ENCODE measurements at places on chromosomes 7 and 10.

DNA sequence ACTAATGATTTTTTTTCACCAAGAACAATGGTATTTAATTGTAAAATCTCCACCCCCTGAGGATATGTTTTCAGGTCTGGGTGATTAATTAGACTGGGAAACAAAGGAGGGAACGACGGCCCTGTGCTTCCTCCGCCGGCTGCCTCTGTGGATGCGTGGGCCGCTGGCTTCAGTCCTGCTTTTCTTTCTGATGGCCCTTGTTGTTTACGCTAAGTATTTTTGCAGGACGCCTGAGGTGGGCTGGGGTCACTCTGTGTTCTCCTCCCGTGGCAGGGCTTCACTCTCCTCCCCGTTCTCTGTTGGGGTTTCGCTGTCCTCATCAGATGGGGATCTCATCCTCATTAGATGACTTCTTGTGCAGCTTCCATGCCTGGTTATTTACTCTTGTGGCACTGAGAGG lies 5.2 kb upstream of the ACBD5 start:
- DNase-seq = no peak

- no peak for DNase-seq
Observed at GRCh38 chr10:79331709-79332108, 15.6 kb upstream of the PPIF start.

DNA sequence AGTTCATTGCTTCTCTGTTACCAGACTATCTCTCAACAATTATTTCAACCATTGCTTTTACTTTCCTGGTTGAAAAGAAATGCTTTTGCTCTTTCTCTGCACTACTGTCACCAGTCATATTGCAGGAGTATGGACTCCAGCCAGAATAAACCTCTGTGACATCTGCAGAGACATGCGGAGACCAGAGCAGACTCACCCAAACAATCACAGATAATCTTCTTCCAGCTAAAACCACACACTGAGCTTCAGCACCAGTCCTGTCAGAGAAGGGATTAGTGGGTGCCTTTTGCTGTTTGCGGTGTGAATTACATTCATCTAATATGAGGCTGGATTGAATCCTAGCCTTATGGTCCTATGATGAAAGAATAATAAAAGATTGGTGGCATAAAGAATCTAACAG lies 258.6 kb downstream of the CNTNAP2 start:
- DNase-seq = no peak

- DNase-seq = no peak
Observed at GRCh38 chr10:1399431-1400100, 337.8 kb downstream of the ADARB2 start.

- no peak for DNase-seq
Observed at GRCh38 chr10:113041841-113042750, 92.0 kb downstream of the TCF7L2 start.

DNA sequence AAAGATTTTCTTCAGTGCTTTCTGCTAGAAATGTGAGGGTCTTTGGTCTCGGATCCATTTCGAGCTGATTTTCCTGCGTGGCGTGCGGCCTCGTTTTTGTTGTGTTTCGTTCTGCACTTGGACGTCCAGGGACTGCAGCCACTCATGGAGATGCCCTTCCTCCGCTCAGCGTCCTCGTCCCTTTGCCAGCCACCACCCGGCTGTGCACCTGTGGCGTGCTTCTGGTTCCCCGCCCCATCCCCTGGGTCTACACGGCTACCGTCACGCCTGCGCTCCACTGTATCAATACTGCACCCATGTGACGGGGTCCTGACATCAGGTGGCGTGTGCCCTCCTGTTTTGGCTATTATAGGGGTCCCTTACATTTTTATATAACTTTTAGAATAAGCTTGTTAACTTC lies 42.7 kb upstream of the NKX6-2 start:
- DNase-seq = no peak

- DNase-seq = no peak
Observed at GRCh38 chr10:108789919-108790318, 1133.4 kb downstream of the XPNPEP1 start.

- DNase-seq = no peak
Observed at GRCh38 chr10:24241536-24242040, 32.6 kb downstream of the KIAA1217 start.

DNA sequence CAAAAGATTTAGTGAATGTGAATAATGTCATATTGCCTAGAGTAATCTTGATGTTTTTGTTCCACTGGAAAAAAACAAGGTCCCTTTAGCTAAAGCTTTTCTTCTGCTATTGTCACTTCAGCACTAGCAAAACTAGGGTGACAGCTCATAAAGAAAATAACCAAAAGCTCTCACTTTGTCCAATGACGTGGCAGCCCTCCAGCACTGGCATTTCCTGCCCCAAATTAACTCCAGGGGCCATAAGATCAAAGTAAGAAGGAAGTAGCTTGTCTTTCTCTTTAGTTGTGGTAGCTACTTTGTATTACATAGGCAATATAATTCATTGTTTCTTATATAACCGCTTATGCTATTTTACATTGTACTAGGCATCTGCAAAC lies 47.3 kb downstream of the LRRN3 start:
- no peak for DNase-seq

DNA sequence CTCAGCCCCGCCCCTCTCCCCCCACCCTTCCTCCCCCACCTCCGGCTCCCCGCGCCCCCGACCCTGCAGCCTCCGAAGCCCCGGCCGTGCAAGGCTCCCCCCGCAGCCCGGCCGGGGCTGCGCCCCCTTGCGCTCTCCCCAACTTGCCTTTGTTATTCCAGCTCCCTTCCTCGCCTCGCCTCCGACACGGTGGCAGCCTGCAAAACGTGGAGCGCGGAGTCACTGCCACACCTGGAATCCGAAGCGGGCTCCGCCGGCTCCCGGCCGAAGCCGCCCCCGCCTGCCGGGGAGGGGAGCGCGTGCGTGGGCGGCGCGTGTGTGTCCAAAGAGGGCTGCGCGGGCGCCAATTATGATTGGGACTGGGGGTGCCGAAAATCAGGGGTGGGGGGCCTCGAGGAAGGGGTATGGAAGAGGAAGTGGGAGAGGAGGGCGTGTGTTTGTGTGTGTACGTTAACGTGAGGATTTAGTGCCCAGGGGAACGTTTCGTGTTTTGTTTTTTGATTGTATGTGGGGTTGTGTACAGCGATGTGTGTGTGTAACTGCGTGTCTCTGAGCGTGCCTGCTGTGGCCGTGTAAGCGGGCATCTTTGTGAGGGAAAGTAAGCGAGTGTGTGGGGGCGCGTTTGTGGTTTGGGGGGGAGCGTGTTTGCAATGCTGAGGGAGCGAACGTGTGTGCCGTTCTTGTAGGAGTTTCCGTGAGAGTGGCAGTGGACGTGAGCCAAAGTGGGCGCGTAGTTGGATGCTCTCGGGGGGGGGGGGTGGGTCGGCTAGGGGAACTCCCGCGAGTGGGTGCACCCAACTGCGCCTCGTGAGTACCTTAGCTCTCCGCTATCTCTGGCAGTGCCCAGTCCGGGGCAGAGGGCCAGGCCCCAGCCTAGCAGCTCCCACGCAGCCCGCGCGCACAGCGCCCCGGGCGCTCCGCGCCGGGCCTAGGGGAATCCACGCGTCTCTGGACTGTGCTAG lies 1.2 kb upstream of the ZMIZ1 start:
- DNase-seq = peak; percentile 70

GRCh38 chr10:14329746-14330173 lies 964 bp downstream of the FRMD4A start:
- DNase-seq = no peak

- no peak for DNase-seq
Observed at GRCh38 chr10:103416436-103417147, 20.2 kb downstream of the PDCD11 start.

- DNase-seq = no peak
Observed at GRCh38 chr7:114026486-114027089, 107.8 kb upstream of the PPP1R3A start.

DNA sequence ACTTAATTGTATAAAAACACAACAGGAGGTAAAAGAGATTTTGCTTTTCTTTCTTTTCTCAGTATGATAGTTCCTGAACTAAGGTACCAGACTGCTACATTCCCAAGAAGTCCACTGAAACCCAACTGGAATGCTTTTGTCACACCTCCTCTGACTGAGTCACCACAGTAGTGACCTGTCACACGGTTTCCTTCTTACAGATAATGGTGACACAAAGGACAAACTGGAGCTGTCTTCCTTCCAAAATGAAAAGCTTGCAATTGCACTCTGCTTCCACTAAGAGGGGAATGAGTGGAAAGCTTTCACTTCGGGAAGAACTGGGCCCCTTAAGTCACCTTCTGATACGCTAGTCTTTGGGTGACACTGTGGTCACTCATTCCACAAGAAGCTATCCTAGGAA lies 122.2 kb downstream of the KMT2E start:
- no peak for DNase-seq

DNA sequence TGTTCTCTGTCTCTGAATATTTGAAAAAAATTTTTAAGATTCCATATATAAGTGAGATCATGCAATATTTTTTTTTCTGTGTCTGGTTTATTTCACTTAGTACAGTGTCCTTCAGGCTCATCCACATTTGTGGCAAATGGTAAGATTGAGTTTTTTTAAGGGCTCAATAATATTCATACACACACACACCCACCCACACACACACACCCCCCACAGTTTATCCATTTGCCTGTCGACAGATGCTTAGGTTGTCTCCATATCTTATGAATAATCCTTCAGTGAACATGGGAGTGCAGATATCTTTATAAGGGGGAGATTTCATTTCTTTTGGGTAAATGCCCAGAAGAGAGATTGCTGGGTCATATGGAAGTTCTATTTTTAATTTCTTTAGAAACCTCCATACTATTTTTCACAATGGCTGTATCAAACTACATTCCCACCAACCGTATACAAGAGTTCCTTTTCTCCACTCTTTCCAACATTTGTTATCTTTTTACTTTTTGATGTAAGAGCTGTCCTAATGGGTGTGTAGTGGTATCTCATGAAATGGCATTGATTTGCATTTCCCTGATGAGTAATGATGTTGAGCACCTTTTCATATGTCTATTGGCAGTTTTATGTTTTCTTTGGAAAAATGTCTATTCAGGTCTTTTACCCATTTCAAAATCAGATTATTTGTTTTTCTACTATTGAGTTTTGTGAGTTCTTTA lies 35.0 kb downstream of the AUTS2 start:
- no peak for DNase-seq

GRCh38 chr10:73872190-73872710 lies 2.1 kb downstream of the CAMK2G start:
- no peak for DNase-seq

GRCh38 chr7:48734695-48735406 lies 189.5 kb upstream of the CDC14C start:
- DNase-seq = no peak

DNA sequence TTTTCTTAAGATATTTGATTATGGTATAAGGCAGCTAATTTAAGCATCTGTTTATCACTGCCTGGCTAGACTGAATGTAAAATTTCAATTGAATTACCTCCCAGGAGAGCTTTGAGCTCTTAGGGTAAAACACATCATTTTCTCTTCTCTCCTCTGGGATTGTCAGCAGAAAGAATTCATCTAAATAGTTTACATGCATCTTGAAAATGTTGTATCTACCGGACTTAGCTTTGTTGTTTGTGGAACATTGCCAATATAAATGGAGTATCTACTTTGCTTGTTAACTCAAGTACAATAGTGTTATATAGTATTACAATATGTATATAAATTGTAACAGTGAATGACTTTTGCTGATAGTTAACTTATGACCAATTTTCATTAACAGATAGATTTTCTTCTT lies 73.3 kb downstream of the TAF3 start:
- DNase-seq = no peak

GRCh38 chr7:151275813-151276577 lies 27.5 kb upstream of the SMARCD3 start:
- no peak for DNase-seq

GRCh38 chr10:84549368-84550165 lies 221.2 kb downstream of the CCSER2 start:
- no peak for DNase-seq

DNA sequence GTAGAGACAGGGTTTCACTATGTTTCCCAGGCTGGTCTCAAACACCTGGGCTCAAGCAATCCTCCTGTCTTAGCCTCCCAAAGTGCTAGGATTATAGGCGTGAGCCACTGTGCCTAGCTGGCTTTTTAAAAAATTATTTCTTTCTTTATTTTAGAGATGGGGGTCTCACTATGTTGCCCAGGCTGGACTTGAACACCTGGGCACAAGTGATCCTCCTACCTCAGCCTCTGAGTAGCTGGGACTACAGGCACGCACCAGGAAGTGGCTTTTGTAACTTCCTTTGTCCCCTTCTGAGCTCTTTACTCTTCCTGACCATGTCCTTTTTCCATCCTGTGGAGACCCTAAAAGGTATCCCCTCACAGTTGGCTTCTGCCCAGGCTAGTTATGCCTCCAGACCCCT lies 2.1 kb upstream of the MYOZ1 start:
- no peak for DNase-seq

DNA sequence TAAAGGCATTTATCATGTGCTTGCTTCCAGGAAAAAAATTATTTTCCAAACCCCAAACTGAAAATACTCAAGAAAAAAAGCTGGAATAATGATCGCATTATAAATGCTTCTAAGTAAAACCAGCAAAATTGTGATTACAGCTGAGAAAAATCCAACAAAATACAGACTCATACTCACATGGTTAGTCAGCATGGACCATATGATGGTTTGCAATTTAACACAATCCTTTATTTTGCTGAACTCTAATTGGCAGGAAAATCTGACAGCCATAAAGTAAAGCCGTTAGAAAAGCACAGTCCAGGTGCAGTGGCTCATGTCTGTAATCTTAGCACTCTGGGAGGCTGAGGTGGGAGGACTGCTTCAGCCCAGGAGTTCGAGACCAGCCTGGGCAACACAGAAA lies 59.6 kb downstream of the BRI3 start:
- no peak for DNase-seq

DNA sequence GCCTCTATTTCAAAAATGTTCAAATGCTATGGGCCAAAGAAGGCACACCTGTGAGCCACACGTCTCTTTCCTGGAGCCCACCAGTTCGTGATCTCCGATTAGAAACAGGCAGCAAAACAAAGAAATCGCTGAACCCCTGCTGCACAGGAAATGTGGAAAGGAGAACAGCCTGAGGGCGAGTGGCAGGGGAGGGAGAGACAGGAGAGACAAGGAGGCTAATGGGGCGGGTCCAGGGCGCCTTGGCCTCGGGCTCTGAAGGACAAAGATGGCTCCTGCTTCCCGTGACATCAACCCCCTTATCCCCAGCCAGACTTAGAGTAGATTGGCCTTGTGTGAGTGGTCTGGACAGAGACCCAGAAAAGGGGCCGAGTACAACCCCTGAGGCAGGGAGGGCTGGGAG lies 62.4 kb upstream of the DOCK1 start:
- no peak for DNase-seq

- DNase-seq = no peak
Observed at GRCh38 chr10:132443605-132443982, 46.6 kb downstream of the PWWP2B start.

- no peak for DNase-seq
Observed at GRCh38 chr10:57654856-57655255, 612.8 kb downstream of the IPMK start.

All from GOT3 (cell line).